ENCODE measurements at places on chromosomes 1 and 21.

- DNase-seq, result peak; percentile 78
These were observed 67.7 kb upstream of the RAB4A start for GRCh38 chr1:229203030-229203751.

DNA sequence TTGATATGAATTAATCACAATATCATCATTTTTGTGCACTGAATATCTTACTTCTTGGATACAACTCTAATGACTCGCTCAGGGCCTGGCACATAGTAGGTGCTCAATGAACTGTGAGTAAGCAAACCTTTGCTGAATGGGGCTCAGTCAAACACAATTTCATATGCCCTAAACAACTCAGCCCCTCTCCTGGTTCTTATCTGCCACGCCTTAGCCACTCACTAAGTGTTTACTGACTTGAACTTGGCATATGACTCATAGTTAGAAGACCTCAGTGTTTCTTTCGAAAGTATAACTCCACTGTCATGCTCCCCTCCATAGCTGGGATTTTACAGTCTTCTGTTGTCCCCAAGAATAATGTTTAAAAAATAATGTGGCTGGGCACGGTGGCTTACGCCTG, 4.8 kb upstream of the IFNLR1 start:
- peak; percentile 28 for DNase-seq

DNA sequence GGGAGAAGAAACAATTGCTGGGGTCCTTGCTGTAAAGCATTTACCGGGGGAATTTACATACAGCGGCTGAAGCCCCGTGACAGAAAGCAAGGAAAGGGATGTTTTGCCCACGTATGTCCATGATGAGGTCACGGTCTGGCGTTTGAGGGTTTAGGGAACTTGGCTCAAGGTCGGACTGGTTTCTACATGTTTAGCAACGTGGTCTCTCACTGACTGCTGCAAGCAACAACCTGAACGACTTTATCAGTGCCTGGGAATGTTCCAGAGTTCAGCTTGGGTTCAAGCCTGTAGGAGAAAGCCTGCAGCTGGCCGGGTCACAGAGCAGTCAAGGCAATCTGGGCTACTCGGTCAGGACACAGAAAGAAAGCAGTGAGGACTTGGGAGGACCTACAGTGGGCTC, 323.3 kb downstream of the AJAP1 start:
- no peak for DNase-seq

DNA sequence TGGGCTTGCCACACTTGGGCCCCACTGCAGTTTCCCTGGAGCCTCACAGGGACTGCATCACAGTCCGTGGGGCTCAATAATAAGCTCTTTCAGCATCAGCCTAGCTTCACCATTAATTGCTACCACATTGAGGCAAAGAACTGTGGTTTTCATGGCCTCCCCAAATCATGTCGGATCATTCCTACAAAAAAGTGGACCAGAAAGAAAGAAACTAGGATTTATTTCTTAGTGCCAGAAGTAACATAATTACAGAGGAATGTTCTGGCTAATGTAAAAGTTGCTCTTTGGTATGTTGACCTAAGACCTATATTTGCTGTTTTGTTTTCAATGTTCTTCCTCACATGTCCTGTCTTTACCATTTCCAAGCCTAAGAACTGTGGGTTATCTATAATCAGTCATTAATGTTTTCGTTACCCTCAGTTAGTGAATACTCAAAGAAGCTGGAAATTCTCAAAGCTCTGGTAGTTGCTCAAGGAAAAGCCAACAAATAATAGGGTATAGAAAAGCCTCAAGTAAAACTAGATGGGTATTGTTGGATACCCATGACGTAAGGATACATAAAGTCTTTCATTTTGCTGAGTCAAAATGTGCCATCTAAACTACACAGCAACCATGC, 173.9 kb downstream of the LTN1 start:
- DNase-seq, result peak; percentile 83

Data from fibroblast of skin of right quadriceps (primary cell).